ENCODE measurements at places on chromosomes 2 and 18.

- DNase-seq = no peak
Observed at GRCh38 chr2:241887806-241888522, 18.4 kb downstream of the RTP5 start.

- no peak for DNase-seq
Observed at GRCh38 chr2:100264121-100264520, 58.2 kb downstream of the LONRF2 start.

- no peak for DNase-seq
Observed at GRCh38 chr2:34747643-34748042, 1148.5 kb upstream of the FAM98A start.

GRCh38 chr2:160652236-160652635 lies 158.6 kb upstream of the RBMS1 start:
- peak; percentile 34 for DNase-seq

DNA sequence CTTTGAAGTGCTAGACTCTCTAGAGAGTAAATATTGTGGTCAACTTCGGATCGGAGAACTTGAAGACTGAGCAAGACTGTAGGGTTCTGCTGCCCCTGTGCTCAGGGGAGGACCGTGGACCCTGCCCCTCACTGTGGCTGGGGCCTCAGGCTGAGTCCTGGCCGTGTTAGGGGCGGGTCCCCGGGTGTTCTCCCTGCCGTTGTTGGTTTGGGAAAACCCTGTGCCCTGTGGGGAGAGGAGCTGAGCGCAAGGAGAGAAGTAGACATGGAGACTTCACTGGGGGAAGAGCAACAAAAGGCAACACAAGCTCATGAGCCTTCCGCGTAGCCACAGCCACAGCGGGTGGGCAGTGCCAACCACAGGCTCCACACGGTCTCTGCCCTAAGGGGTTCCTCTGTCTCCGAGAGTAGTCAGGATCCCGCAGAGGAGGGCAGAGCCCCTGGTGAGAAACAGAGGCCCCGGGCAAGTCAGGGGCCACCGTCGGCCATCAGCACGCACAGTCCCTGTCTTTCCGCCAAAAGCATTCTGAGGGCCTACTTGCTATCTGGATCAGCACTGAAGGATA lies 53.1 kb downstream of the NTSR2 start:
- DNase-seq = no peak

DNA sequence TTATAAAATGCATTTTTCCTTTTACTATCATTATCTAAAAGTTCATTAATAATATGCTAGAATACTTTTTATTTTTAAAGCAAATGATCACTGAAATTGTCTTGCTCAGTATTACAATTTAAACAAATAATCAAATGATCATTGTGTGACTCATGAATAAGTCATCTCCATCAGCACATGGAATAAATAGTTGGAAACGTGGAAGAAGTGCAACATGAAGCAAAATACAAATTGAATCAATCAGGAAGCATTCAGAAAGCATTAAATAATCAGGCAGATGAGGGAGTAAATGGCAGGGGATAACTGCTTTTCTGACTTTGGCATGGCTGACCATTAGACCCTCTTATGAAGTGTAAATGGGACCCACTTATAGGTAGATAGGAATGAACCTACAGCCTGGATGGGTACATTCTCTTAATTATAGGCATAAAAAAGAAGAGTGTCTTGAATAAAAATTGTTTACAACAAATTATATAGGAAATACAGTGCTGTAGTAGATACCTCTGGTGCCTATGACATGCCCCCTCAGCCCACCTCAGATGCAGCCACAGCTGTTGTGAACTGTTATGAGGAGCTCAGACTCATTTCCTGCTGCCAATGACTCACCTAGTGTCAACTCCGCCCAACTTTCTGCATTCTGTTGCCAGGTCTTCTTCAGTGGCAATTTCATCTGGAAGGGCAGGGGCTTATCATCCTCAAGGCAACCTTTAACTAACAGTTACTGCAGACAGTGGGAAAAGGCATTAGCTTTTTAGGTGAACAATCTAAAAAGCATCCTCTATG lies 936.0 kb downstream of the TRIB2 start:
- peak; percentile 86 for DNase-seq

DNA sequence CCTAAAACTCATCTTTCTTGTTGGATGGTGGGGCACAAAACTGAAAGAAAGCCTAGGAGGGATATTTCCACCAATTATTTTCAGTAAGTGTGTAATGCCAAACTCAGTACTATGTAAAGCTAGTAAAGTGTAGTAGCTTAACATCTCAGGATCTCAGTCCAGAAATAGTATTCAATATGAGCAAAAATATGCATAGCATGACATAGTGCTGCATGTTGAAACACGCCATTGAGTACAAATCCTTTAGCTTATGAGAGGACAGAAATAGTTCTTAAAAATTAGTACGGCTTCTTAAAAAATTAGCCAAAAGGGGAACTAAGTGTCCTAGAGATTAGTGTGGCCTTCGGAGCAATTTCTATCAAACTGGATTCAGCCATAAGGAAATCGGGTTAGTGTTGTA lies 21.7 kb upstream of the ATL2 start:
- DNase-seq = no peak

- DNase-seq = no peak
Observed at GRCh38 chr2:26457251-26457666, 20.7 kb downstream of the OTOF start.

DNA sequence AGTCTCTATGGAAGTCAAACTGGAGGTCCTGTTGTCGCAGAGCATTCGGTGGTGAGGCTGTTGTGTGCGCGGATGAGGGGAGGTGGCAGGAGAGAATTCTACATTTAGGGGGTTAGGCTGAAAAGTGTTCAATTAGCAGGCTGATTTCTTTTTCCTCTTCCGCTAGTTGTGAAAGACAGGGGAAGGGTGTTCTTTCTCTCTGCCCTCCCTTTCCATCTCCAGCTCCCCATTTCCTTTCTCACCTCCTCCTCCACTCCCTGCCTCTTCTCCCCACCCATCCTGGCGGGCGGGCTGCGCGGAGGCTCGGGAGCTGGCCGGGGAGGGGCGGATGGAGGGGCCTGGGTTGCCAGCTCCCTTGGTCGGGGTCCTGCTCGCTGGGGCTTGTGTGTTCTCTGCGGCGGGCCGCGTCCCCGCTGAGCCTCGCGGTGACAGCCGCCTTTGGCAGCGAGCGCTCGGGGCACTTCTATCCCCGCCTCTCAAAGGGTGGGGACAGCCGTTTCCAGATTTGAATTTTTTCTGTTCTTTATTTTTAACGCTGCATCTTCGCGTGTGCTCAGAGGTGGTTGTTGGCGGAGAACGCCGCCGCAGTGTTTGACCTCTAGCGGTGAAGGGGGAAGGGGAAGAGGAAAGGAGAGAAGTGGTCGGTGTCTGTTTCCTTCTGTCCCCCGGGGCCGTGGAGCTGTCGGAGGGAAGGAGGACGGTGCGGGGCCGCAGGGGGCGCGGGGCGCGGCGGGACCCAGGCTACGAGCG lies 3.6 kb downstream of the SOX11 start:
- DNase-seq = peak; percentile 30

- no peak for DNase-seq
Observed at GRCh38 chr18:9113468-9114149, 11.1 kb downstream of the NDUFV2 start.

GRCh38 chr18:9285604-9286003 lies 49.0 kb upstream of the TWSG1 start:
- DNase-seq = no peak

- peak; percentile 79 for DNase-seq
Observed at GRCh38 chr2:54629914-54630857, 93.3 kb upstream of the EML6 start.

GRCh38 chr2:219772697-219773096 lies 145.3 kb downstream of the SLC4A3 start:
- DNase-seq = no peak

- peak; percentile 65 for DNase-seq
Observed at GRCh38 chr18:48905513-48905912, 45.3 kb downstream of the SMAD7 start.

GRCh38 chr2:129253461-129253812 lies 726.0 kb upstream of the RAB6C start:
- DNase-seq = peak; percentile 7

GRCh38 chr2:75500633-75501032 lies 60.1 kb downstream of the EVA1A start:
- DNase-seq = peak; percentile 60
